HS-27A (cell line): ENCODE measurements at places on chromosomes 4 and X.

DNA sequence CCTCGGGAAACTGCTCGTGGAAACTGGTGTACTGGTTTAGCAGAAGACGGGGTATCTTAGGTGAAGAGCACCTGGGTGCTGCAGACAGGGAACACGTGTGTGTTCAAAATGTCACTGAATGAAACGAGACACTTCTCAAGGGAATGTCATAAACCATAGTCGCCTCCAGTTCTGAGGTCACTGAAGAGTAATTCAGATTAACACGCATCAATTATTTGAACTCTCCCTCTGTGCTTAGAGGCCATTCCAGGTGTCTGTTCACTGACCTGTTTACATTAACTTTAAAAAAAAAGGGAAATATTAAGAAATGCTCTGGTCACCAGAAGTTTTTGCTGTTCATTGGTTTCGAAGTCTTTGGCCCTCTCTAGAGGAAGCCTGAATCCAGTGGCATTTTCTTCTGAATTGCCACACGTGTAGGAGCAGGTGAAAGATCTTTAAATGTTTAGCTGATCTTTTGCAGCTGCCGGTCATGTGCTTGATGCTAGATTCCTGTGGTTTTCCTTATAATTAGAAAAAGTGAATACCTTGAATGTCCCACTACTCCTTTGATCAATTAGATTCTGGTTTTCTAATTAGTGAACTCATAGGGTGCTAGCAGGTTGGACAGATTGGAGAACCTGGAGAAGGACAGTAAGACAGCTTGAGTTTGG is 330.5 kb downstream of the ARHGAP10 start:
- no peak for DNase-seq

DNA sequence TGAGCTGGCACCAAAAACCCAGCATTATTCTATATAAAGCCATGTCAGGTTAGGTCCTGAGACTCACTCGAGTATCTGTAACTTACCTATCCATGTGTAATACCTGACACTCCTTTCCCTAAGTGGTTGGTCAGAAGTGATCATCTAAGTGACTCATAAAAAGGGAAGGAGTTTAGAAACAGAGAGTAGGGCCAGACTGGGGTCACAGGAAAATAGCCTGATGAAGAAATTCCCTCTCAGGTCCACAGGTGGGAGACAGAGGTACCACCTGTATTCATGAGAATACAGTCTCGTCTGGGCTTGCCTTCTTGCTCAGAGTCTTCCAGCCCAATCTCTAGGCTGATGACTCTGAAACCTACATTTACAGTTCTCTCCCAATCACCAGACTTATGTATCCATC is 161.8 kb upstream of the MAP3K15 start:
- DNase-seq: no peak

GRCh38 chr4:106353786-106354185 is 14.8 kb downstream of the GIMD1 start:
- no peak for DNase-seq

GRCh38 chr4:139331185-139331584 is 28.9 kb upstream of the NDUFC1 start:
- no peak for DNase-seq

GRCh38 chrX:142828129-142828528 is 197.6 kb upstream of the SPANXN4 start:
- DNase-seq: no peak

GRCh38 chrX:15916704-15917084 is 62.1 kb upstream of the AP1S2 start:
- no peak for DNase-seq

GRCh38 chr4:139857977-139858376 is 192.4 kb downstream of the MGST2 start:
- no peak for DNase-seq

DNA sequence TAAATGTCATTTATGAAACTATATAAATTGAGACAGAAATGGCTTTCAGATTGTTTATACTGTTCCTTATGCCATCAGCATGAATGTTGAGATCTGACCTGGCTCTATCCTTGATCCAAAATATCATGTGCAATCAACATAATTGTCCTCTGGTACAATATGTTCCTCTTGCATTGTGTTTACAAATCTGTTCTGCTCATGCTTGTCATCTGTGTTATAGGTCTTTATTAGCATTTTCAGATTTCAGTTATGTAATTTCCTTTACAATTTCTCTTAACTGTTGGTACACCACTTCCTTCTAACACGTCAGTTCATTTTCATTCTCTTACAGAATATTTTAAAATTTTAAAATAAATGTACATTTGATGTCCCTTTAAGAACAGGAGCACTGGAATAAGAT is 1.6 kb downstream of the HPGD start:
- DNase-seq: no peak

DNA sequence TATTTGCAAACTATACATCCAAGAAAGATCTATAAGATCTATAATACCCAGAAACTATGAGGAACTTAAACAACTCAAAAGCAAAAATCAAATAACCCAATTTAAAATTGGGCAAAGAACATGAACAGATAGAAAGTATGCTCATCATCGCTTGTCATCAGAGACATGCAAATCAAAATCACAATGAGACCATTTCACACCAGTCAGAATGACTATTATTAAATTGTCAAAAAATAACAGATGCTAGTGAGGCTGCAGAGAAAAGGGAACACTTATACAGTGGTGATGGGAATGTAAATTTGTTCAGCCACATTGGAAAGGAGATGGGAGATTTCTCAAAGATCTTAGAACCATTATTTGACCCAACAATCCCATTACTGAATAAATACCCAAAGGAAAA is 1451.7 kb upstream of the ADGRL3 start:
- no peak for DNase-seq

GRCh38 chrX:119669424-119670037 is 23.4 kb downstream of the SEPTIN6 start:
- DNase-seq: no peak

- no peak for DNase-seq
Measured at GRCh38 chr4:17336069-17336468, 175.8 kb downstream of the QDPR start.

DNA sequence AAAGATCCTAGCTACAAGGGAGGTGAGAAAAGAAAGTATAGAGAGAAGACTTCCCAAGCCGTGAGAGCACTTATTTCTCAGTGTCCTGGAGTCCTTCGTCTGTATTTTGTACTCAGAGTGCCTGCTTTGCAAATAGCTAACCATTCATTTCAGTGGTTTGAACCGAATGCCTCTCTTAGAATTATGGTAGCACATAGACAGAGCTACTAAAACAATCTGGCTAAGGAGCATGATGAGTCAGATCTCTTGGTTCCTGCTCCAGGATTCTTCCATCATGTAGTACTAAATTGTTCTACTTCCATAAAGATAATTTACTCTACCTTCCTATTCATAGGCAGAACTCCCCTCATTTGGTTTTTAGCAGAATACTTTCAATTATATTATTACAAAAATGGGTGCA is 946.6 kb downstream of the STIM2 start:
- DNase-seq: no peak

DNA sequence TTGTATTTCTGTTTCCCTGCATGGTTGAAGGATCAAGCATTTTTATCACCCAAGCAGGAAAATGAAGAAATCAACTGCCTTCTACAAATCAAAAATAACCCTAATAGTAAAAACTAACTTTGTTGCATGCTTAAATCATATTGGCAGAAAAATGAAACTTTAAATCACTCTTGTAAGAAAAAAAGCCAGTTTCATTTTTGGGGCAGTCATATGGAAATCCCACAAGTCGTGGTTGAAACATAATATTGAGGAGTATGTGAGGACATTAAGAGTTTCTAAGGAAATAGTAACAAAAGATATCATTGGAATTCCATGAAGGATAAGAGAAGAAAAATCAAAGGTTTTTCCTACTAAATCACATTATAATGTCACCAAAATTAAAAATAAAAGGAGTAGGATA is 8.4 kb downstream of the TEC start:
- DNase-seq: no peak

- DNase-seq: no peak
Measured at GRCh38 chr4:13543032-13543838, 1.1 kb downstream of the NKX3-2 start.

- no peak for DNase-seq
Measured at GRCh38 chr4:41129128-41129754, 85.1 kb downstream of the APBB2 start.

DNA sequence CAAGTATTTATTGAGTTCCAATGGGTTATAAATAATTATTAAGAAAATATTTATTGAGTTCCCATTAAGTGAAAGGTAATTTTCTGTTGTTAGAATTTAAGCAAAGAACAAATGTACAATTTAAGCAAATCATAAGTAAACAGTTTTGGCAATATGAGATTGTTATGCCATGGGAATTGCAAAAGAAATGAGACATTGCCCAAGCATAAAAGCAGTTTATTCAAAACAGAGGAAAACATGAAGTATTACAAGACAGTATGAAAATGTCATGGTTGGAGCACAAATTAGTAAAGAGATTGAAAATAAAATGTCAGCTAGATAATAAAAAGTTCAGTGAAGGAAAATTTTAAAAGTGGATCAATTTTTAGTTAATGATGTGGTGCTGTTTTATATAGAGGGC is 706.1 kb upstream of the EPHA5 start:
- no peak for DNase-seq

- no peak for DNase-seq
Measured at GRCh38 chrX:2965965-2966364, 36.8 kb upstream of the ARSD start.

DNA sequence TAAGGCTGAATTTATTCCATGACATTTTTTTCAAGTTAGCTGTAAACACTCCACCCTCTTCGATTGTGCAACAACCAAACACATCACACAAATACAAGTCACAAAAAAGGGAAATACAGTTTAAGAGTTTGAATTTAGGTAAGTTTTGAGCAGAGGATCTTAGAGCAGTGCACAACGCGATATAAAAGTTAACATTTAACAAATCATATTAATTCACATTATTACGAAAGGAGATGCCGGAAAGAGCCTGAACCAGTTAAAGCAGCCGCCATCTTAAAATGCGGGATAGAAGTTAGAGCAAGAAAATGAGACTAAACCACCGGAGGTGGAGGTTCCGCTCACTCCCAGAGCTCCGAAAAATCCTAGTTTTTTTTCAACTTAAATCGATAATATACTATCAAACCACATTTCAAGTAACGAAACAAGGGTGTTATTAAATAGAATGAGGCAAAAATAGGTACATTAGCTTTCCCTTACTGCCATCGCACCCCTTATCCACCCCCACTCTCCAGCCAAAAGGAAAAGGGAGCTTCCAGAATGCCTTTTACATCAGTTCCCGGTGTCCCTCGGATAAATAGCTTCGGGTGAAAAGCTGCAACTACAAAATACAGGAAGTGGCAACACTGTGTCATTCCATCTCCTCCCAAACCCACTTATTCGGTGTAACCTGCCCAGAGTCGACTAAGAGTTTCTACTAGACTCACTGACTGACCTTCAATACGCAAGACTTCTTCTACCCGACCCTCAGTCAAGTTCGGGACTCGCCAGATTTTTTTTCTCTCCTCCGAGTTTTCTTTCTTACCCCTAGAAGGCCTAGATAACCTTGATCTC is 1.9 kb downstream of the UBE2D3 start:
- peak; percentile 56 for DNase-seq

- no peak for DNase-seq
Measured at GRCh38 chrX:74195120-74195519, 108.9 kb upstream of the ZCCHC13 start.

GRCh38 chr4:39256436-39256835 is 74.1 kb downstream of the WDR19 start:
- peak; percentile 26 for DNase-seq

- DNase-seq: no peak
Measured at GRCh38 chr4:122855353-122855890, 28.8 kb downstream of the FGF2 start.

DNA sequence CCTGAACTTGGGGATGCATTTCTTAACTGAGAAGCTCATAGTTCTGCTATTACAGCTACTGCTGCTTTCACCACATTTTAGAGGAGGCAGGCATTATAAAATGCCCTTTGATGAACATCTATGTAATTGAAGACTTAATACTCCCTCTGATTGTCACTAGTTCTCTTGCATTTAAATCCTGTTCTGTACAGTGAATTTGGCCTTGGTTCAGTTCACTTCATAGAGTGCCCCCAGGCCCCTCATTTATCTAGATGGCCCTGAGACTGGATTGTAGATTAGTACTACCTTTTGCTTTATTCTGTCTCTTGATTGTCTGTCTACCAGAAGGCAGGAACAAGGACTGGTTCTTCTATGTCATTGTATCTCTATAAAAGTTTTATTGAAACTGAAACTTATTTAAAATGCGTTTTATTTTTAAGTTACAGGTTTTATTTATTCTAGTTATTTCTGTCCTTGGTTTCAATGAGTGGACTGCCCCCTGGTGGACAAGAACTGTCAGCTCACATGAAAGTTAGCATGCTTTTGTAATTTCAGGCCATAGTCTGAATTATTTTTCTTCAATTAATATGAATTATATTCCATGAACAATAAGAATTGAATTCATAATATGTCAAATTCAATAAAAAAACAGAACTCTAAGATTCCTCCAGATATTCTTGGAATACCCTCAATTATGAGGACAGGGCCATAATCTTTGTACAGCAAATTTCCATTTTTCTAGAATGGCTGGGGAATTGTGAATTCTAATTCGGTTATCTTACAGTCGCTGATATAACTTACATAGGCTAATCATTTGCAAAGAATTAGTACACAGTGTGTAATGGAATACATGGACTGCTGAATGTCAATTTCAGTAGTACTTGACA is 47.2 kb upstream of the TMEM33 start:
- peak; percentile 15 for DNase-seq

DNA sequence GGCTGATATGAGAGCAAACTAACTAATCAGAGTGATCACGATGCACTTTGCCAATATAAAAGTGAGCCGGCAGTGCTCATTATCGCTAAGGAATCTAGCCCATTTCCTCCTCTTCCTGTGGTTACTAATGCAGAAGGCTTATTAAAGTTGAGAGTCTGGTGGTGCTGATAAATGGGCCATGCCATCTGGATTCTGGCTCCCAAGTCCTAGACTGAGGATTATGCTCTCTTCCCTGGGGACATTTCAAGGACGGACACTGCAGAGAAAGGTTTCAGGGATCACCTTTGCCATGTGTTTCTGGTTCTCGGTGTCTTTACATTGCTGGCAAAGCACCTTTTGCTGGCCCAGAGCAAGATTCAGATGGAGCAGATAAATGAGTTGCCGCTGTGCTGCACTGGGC is 85.3 kb downstream of the RTL5 start:
- no peak for DNase-seq

- no peak for DNase-seq
Measured at GRCh38 chr4:94615451-94615850, 142.3 kb upstream of the BMPR1B start.

DNA sequence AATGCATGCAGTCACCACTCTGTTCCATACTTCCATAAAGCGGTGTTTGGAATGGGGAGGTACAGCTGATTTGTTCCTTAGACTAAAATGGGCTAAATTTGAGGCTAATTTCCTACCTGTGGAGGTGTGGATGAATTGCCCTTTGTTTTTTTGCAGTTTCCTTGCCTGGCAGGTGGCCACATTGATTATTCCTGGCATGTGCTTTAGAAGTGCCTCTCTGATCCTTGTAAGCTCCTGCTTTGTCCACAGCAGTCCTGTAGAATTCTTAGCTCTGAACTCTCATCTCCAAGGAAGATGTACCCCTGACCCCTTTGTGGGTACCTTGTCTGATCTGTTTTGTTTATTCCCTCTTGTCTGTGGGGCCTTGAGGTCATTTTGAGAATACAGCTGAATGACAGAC is 136.8 kb downstream of the ADGRL3 start:
- no peak for DNase-seq
